ENCODE measurements at places on chromosomes 16 and 17. TPM values are rescaled to one million over a fixed set of nuclear protein-coding genes. Genes with fewer than 3 reads are reported as not detected.

Gene TEKT3
- total RNA-seq, result 1.2 TPM

Gene DNAI2
- total RNA-seq, result 0.32 TPM

Gene TM4SF5
- total RNA-seq, result 56.9 TPM

Gene C16orf74
- 0.83 TPM for total RNA-seq

GRCh38 chr16:64307431-64307830, 814.4 kb downstream of the CDH11 start:
- DNase-seq, result no peak

DNA sequence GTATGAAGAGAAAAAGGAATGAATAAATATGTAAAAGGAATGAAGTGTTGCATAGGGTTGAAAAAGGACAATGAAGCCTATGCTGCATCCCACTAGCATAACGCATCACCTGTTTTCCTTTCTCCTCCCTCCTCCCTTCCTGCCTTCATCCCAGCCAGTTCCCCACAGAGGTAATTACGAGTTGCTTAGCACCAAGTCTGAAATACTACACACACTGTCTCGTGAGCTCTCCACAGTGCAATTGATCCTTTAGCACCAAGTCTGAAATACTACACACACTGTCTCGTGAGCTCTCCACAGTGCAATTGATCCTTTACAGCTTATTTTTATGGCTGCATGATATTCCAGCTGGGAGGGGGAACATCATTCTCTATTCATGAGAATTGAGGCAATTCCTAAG, 1.1 kb upstream of the DRC7 start:
- no peak for DNase-seq

GRCh38 chr17:63491977-63492618, 15.2 kb downstream of the ACE start:
- DNase-seq, result no peak

- no peak for DNase-seq
Measured at GRCh38 chr16:85780281-85780680, 19.1 kb downstream of the EMC8 start.

DNA sequence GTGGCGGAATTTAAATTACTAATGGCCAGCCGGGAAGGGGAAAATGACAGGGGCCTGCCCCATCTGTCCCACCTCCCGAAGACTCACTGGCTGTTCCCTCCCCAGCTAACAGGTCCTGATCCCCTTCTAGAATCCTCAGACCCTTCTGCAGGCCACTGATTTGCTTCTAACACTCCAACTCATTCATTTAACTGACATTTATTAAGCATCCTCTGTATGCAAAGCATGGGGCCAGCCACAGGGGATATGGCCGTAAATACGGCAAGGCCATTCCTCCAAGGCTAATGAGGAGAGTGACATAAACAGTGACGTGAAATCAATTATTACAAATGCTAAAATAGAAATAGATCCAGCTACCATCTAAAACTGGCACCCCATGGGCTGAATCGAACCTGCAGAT, 195.3 kb downstream of the GSG1L start:
- DNase-seq, result no peak

DNA sequence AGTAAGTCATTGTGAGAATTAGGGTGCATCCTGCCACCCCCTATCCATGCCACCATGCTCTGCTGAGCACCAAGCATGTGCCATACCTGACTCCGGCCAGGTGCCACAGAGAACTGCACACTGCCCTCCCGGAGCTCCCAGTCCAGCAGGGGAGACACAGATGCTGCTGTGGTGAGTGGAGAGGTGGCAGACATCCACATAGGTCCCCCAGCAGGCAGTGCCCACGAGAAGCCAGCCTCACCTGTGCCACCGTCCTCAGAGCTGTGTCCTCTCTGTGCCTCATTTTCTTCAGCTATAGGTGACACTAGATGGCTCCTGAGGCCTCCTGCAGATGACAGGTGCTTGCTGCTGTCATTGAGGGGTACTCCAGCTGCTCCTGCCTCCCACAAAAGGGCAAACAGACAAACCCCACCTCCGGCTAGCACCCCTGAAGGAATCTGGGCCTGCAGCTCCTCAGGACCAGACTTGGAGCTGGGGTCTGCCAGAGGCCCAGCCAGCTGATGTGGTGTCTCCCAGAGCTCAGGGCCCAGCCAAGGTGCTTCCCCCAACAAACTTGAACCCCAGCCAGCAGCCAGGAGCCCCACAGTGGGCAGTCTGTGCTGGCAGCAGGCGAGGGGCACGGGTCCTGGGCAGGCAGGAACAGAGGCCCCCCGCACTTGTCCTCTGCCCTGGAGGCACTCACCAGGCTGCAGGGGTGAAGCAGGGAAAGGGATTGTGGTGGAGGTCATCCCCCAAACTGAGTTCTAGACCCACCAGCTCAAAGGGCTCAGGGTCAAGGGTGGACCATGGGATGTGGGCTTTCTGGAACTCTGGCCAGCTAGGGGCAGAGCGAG, 17.1 kb downstream of the FOXJ1 start:
- no peak for DNase-seq

DNA sequence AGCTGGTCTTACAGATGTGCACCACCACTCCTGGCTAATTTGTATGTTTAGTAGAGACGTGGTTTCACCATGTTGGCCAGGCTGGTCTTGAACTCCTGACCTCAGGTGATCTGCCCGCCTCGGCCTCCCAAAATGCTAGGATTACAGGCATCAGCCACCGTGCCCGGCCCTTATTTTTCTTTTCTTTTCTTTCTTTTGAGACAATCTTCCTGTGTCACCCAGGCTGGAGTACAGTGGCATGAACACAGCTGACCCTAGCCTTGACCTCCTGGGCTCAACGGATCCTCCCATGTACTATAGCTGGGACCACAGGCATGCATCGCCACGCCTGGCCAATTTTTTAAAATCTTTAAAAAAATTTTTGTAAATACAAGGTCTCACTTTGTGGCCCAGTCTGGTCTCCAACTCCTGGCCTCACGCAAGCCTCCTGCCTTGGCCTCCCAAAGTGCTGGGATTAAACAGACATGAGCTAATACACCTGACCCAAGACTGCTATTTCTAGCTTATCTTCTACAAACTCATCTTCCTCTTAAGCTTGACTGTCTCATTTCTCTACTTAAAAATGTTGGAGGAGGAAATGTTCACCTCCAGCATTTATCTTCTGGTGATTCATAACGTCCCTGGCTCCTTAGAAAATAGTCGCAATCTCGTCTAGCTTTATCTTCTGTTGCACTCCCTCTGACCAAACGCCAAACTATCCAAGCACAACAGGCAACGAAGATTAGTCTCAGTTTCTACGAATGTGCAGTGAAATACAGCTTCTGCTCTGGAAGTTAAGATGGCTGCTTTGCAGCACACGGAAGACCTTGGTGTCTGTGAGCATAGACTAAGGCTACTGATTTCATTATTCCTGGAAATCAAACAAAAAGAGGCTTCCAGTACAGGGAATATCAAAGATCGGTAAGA, 8.2 kb upstream of the TMEM94 start:
- DNase-seq, result no peak

DNA sequence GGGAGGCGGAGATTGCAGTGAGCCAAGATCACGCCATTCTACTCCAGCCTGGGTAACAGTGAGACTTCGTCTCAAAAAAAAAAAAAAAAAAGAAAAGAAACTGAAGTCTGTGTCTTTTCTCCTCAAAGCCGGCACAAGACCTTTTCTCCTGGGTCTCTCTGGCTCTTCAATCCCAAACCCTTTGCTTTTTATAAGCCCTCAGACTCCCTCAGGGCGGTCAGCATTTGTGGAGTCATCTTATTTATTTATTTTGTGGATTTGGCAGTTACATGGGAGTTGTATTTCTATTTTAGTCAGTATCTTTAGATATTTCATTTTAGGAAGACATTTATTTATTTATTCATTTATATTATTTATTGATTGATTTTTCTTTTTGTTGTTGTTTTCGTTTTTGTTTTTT, 57.7 kb upstream of the MAP3K14 start:
- DNase-seq, result no peak

GRCh38 chr16:71917900-71918299, 22.6 kb downstream of the IST1 start:
- DNase-seq, result no peak

DNA sequence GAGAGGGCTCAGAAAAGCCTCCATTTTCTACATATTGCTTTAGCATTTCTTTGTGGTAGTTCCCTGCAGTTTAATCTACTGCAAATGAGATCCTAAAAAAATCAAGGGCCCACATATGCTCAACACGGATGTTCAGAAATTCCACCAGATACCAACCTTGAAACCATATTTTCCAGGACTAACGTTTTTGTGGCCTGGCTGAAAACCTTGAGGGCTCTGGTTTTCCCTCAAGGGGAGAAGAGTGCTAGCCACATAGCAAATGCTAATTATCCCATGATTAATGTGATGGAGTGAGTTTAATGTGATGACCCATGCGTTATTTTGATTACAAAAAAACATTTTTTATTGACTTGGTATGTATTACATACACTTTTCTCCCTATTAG, 68.9 kb downstream of the SNX11 start:
- DNase-seq, result no peak

DNA sequence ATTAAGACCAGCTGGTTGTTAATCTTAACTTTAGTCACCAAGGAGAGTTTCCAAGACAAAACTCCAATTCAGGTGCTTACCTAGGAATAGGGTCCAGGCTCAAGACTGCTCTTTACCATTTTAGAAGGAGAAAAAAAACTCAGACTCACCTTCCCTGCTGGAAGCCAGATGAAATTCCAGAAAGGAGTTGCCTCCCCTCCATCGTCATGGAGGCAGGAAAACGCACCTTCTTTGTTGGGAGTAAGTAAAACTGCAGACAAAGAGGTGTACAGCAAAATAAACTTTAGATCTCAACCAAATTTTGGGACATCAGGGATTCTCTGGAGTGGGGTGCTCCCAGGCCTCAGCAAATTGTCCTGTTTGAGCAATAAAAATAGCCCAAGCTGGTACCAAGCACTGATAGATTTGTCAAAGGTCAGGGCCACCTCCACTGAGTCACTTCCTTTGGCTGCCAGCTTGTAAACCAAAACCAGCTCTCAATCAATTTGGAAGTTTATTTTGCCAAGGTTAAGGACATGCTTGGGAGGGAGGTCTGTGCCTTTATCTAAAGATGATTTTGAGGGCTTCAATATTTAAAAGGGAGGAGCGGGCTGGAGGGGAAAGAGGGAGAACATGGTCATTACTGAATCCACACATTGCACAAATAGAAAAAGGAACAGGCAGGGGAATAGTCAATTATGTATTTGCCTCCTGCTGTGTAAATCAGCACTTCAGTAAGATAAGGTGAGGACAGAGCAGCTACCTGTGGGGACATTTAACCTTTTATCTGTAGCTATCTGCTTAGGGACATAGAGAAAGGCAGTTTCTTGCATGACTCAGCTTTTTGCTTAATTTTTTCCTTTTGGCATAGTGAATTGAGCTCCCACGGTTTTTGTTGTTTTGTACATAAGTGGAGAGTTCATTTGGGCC, 1.5 kb upstream of the ALDH3A2 start:
- peak; percentile 76 for DNase-seq

GRCh38 chr16:84751947-84752346, 52.1 kb downstream of the USP10 start:
- DNase-seq, result no peak

All from mucosa of gallbladder (tissue), 1 donor.